Stimulated activated CD8-positive, alpha-beta memory T cell treated with anti-CD3 and anti-CD28 coated beads, Interleukin-2, amount 100 ng/mL, for 1 hour (primary cell): ENCODE measurements at places on chromosomes 12 and 14.

GRCh38 chr14:33848706-33849454 lies 102.0 kb downstream of the EGLN3 start:
- DNase-seq = no peak

DNA sequence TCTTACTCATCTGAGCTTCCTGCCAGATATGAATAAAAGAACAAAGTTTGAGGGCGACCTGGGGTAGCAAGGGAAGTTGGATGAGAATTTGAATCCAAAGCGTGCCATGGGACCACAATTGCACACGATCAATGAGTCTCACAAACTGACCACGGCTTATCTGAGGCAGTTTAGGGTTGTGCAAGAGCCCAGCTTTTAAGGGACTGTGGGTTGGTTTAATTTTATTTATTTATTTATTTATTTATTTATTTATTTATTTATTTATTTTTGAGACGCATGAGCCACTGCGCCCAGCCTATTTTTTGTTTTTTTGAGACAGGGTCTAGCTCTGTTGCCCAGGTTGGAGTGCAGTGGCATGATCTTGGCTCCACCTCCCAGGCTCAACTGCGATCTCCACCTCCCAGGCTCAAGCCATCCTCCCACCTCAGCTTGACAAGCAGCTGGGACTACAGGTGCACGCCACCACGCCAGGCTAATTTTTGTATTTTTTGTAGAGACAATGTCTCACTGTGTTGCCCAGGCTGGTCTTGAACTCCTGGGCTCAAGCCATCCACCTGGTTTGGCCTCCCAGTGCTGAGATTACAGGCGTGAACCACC lies 1.1 kb downstream of the AMDHD1 start:
- DNase-seq = no peak

- DNase-seq = no peak
These were observed 76.1 kb downstream of the ALG10B start for GRCh38 chr12:38392554-38393144.

- DNase-seq = no peak
These were observed 567.7 kb downstream of the LRFN5 start for GRCh38 chr14:42174357-42174756.

DNA sequence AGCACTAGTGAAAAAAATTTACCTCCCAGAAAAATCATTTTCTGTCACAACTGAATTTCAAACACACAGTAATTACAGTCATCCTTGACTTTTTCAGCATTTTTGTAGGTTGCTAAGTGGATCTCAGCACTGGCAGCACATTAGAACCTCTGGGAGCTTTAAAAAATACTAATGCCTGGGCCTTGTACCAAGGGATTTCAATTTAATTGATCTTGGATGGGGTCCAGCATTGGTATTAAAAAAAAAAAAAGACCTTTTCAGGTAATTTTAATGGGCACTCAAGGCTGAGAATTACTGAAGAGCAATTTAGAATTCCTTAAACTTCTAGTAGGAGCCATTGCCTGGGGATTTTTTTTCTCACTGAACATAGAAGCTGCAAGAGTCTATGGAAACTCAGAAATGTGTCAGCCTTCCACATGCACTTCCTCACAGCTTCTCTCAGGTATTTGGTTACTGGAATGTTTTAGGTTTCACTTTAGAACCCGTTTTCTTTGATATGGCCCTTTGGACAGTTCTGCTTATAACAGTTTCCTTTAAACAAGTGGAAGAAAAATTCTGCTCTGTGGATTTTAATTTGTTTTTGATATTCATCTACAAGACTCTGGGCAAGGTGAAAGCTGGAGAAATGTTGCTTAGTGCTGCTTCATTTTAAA lies 88.5 kb upstream of the DACT1 start:
- DNase-seq = no peak

- no peak for DNase-seq
These were observed 207.3 kb upstream of the ARID2 start for GRCh38 chr12:45522227-45522626.

GRCh38 chr14:92958373-92959188 lies 35.6 kb downstream of the CHGA start:
- DNase-seq = no peak

GRCh38 chr12:114955414-114956014 lies 271.5 kb upstream of the TBX3 start:
- no peak for DNase-seq

- no peak for DNase-seq
These were observed 43.9 kb upstream of the CHPT1 start for GRCh38 chr12:101653503-101653902.
